ENCODE measurements at places on chromosomes 2 and 18.
A peak's percentile ranks its signal among the peaks of the same experiment; 100 is the strongest.

GRCh38 chr18:9557250-9557943 is 57.0 kb downstream of the PPP4R1 start:
- DNase-seq: no peak

DNA sequence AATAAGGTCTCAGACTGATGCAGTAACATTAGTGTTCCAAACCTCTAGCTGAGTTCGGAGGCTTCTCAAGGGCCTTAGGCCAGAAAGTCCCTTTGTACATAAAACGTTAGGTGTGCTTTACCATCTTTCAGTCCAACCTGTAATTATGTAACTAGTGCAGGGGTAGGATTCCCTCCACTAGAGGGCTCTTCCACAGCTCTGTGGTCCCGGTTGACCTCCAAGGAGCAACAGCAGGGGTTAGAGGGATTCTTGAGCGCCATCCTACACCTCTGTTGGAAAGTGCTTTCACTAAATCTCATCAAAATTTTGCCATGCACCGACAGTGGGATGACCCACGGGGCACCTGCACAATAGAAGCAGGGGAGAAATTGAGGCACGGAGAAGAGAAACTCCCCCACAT is 155.8 kb upstream of the LRP1B start:
- no peak for DNase-seq

- DNase-seq: peak; percentile 51
Measured at GRCh38 chr2:174748948-174749347, 15.3 kb downstream of the CHRNA1 start.

DNA sequence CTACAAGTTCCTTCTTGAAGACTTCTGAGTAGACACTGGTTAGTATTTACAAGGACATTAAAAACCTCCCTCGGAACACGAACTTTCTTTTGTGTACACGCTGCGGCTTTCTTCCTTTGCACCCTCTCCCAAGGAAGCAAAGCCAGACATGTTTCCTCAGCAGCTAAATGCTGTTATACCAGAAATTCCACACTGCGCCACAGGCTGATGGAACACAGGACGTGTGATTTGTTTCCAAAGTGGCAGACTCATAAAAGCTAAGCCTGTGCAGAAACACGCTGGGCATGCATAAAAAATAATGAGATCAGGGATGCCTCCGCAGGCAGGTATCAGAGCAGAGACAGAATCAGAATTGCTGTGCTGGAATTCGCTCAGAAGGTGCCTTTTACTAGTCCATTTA is 73.0 kb upstream of the RGPD5 start:
- no peak for DNase-seq

DNA sequence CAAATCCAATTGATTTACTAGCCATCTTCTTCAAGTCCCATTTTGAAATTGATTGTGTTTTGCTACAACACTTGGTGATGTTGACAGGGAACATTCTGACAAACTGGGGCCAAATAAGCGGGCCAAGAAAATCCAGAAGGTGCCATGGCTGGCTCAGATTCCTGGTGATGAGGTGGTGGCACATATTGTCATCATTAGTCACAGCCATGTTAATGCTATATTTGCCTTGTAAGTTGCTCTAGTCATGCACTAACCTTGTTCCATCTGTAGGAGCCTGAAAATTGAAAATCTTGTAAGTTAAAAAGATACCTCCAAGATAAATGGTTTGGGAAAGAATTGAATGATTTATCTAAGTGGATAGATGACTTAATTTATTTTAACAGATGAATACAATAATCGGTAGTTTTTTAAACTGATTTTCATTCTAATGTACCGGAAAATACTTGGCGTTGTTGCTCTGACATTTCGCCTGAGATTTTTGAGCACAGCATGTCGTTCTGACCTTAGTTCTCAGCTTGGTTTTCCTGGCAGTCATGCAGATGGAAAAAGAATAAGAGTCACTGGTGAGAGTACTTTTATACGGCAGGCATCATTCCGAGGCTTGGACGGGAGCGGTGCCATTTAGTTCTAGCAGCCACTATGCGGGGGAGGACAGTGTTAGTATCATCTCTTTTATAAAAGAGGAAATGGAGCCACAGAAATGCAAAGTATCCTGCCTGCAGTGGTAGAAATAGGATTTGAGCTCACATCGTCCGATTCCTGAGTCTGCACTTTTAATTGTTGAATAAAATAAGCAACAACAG is 133.9 kb downstream of the ZNF532 start:
- DNase-seq: no peak
